ENCODE measurements at places on chromosomes 16 and 17.

DNA sequence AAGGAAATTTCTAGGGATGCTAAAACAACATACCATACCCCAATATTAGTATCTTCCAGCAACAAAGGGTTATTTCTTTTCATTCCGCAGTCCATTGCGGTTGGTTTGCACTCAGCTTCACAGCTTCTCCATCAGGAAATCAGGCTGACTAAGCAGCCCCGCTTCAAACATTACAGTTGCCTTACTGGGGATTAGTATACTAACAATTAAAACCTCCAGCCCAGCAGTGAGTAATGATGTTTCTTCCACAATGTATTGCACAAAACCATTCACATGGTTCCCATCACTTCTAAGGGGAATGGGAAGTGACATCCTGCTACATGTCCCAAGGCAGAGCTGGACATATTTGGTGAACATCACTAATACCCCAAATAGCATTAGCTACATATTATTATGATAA is 1384.9 kb downstream of the CDH8 start:
- DNase-seq = no peak

DNA sequence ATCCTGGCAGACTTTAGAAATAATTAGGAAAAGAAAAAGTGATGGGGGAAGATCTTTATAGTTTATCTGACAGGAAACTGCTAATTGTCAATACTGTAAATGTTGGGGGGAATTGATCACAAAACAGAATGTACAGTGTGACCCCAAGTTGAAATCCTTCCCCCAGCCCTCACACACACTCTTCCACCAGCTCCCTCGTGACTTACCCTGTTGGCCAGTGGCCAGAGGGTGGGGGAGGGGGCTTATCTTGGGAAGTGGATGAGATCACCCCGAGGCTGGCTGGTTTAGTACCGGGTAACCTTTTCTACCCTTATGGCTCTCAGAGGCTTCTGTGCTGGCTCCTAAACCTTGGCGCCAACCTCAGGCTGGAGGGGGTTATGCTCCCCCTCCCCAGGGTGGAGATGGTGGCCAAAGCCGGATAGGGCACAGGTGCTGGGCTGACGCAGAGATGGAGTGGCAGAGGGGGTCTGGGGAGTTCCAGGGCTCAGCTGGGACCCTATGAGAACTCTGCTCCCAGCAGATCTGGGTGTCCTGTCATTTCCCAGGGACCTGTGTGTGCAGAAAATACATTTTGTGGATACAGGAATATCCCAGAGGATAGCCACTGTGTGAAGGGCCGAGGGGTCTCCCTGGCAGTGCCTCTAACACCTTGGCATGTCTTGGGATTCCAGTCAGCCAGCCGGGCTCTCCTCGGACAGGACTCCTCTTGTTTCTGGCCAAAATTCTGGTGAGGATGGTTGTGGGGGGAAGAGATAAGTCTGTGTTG is 18.6 kb downstream of the CDH16 start:
- DNase-seq = no peak

GRCh38 chr16:51153577-51154031 is 2.5 kb upstream of the SALL1 start:
- DNase-seq = no peak

DNA sequence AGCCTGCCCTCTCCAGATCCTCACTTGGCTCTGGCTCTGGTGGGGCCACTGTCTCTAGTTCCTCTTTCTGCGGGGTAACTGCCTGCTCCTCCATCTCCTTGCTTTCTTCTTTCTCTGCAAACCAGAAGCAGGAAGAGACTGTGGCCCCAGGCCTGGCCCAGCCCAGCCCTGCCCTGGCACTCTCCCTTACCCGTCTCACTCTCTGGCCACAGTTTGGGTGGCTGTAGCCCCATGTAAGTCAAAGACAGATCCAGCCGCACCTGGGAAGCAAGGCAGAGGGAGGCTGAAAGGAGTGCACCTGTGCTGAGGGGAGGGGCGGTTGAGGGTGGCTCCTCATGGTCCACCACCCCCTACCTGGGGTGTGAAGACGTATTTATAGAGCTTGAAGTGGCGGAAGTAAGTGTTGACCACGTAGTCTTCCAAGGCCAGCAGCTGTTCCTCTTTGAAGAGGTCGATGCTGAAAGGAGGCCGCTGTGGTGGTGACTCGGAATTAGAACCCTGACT is 2.8 kb downstream of the CFAP119 start:
- no peak for DNase-seq

- DNase-seq = peak; percentile 17
Observed at GRCh38 chr17:68511671-68512246, 471 bp upstream of the PRKAR1A start.

Measured in stimulated activated CD4-positive, alpha-beta T cell treated with anti-CD3 and anti-CD28 coated beads, TNF-alpha, amount 100 ng/mL, for 24 hours (primary cell).